Renal pelvis (tissue), 12 donors: ENCODE measurements at places on chromosomes 7 and 10. TPM values are rescaled to one million over a fixed set of nuclear protein-coding genes. Genes with fewer than 3 reads are reported as not detected.
A peak's percentile ranks its signal among the peaks of the same experiment; 100 is the strongest.

The NT5C3A gene
- polyA plus RNA-seq: 27.6 TPM

GRCh38 chr10:118568327-118568848 lies 27.1 kb downstream of the PRLHR start:
- DNase-seq: peak; percentile 71

DNA sequence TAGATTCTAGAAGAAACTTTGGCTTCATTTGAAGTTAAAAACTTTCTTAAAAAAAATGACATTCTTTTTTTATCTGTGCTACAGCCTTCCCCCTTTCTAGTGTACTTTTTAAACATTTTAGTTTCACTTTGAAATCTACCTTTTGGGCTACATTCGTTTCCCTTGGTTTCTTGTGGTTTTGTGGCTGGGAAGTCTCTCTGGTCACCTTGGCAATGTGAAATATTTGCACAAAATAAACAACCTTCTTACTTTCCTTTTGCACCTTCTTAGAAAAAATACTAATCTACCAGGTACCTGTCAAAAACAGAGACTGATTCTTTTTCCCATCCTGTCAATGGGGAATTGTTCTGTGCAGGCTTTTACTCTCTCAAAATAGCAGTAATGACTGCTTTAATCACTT lies 350.2 kb downstream of the GATA3 start:
- no peak for DNase-seq

The ANXA8L1 gene
- 0.30 TPM for polyA plus RNA-seq

GRCh38 chr7:48091506-48092433 lies 2.7 kb downstream of the UPP1 start:
- no peak for DNase-seq

The CDCA7L gene
- polyA plus RNA-seq: 49.4 TPM

DNA sequence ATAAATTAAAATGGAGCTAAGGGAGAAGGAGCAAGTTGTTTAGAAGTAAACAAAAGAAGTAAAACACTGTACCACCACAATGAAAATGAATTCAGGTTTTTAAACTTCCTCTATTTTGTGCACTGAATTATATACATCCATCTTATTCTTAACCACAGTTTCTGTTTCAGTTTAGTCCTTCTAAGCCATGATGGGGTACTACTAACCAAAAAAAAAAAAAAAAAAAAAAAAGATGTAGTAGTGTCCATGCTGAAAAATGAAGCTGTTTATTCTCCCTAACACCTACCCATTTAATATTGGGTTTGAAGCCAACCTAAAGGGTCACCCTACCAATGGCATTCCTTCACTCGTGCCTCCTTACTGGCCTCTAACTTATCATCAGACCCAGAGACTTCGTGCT lies 3.4 kb upstream of the BMPR1A start:
- DNase-seq: no peak

- peak; percentile 92 for DNase-seq
Measured at GRCh38 chr7:156892821-156893706, at the start of gene LMBR1. Gene LMBR1, minus strand, starts transcription at chr7:156893183. Its CDS starts 190 bp downstream, at chr7:156892993.

GRCh38 chr7:27102581-27103442 lies at the start of gene HOXA2:
Gene HOXA2, minus strand, starts transcription at chr7:27102683. Its CDS starts 183 bp downstream, at chr7:27102500.
- DNase-seq: peak; percentile 79

The EGR2 gene
- 1.6 TPM for polyA plus RNA-seq

The HECTD2 gene
- polyA plus RNA-seq: 27.5 TPM

DNA sequence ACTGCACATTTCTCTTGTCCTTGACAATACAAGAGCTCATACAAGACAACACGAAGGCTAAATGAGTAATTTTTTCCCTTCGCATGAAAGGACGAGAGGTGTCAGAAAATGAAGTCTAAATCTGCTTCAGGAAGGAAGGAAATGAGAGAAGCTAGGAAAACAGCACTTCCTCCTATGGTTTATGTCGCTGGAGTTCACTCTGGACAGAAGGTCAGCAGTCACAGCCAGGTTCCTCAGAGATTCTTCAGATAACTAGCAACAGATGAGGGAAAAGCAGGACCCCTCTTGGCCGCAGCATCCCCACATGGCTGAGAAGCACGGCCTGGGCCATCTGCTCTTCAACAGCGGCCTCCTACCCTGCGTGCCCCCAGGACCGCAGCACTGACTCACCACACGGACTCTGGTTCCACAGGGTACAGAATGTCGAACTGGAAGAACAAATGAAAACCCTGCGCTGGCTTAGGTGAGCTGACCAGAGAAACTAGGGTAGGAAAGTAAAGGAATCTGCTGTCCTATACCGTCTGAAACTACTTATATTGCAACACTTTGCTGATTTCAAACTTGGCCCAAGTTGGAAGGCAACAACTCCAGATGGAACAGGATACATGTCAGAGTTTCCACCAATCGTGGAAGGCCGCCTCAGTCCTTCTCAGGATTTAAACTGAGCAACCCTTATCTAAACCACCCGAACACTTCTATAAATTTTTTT lies 26.3 kb downstream of the DNMBP start:
- no peak for DNase-seq

The SPDYE3 gene
- polyA plus RNA-seq: 8.1 TPM

DNA sequence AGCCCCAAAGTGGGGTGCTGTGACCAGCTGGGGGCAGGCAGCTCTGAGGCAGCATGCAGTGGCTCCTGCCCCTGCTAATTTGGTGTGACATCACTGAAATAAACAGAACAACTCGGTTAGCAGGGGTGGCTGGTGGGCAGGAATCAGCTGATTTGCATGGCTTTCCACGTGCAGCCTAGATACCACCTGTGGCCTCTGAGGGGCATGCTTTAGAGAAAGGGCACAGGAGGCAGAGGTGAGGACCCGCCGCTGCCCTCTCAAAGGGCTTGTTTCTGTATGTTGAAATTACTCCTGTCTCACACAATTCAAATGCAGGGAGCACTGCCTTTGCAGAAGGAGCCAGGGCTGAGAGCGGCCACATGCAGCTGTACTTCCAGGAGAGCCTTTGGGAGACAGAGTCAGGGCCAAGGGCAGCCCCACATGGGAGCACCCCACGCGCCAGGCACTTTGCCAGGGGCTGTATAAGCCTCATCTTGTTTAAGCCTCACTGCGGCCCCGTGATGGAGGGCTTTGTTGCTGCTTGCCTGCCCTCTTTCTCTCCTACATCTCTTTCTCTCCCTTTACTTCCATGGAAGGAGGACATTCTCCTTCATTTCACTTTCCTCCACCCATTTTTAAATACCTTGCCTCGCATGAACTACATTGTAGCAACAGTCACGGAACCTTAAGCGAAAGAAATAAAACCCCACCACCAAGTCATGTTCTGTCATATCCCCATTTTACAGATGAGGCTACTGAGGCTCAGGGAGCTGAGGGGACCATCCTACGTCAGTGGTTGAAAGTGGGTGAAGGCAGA lies 137.7 kb downstream of the ZMIZ1 start:
- DNase-seq: no peak

GRCh38 chr7:155578016-155578415 lies 31.7 kb upstream of the CNPY1 start:
- no peak for DNase-seq

GRCh38 chr7:401495-401894 lies 111.5 kb downstream of the FOXL3 start:
- DNase-seq: no peak

The FKBP6 gene
- polyA plus RNA-seq: 0.56 TPM

DNA sequence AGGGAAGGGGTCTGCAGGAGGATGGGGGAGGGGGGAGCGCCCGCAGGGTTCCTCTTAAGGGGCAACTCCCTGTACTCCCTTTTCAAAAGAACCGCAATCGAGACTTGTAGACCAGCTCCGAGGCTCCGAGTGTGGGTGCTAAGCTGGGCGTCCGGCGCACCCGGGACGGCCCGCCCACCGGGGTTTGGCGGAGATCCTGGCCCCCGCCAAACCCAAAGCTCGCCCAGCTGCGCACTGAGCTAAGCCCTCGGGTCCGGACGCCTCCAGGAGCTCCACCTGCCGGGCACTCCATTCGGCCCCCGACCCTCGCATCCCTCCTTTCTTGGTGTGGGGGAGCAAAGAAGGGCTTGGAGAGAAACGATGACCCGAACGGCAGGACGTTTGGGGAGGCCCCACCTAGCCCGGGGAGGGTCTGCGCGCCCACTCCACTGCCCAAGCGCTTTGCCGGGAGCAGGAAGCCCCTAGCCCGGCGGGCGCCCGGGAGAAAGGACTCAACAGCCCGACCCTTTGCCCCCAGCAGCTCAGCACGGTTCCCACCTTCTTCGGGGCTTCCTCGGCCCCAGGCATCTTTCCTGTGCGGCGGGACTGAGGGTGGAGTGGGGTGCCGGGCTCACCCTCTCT lies 651 bp downstream of the AFAP1L2 start:
- no peak for DNase-seq

The VSIR gene
- polyA plus RNA-seq: 8.6 TPM

GRCh38 chr7:136256491-136256890 lies 279.3 kb upstream of the MTPN start:
- no peak for DNase-seq

- no peak for DNase-seq
Measured at GRCh38 chr7:106504645-106505044, 156.3 kb downstream of the CCDC71L start.
